Spinal cord (tissue), 10 donors: ENCODE measurements at places on chromosomes 16 and 17. TPM values are rescaled to one million over a fixed set of nuclear protein-coding genes. Genes with fewer than 3 reads are reported as not detected.

The HSD11B2 gene
- polyA plus RNA-seq: 9.3 TPM

The KRT9 gene
- polyA plus RNA-seq: not detected

The TPSG1 gene
- 0.89 TPM for polyA plus RNA-seq

The CEP295NL gene
- 3.2 TPM for polyA plus RNA-seq

The CLDN6 gene
- 0.43 TPM for polyA plus RNA-seq

The SLC16A6 gene
- 2.3 TPM for polyA plus RNA-seq

The KRTAP1-5 gene
- not detected for polyA plus RNA-seq

The FTO gene
- polyA plus RNA-seq: 142 TPM

GRCh38 chr17:75848523-75849278, 4.5 kb upstream of the UNC13D start:
- no peak for DNase-seq

DNA sequence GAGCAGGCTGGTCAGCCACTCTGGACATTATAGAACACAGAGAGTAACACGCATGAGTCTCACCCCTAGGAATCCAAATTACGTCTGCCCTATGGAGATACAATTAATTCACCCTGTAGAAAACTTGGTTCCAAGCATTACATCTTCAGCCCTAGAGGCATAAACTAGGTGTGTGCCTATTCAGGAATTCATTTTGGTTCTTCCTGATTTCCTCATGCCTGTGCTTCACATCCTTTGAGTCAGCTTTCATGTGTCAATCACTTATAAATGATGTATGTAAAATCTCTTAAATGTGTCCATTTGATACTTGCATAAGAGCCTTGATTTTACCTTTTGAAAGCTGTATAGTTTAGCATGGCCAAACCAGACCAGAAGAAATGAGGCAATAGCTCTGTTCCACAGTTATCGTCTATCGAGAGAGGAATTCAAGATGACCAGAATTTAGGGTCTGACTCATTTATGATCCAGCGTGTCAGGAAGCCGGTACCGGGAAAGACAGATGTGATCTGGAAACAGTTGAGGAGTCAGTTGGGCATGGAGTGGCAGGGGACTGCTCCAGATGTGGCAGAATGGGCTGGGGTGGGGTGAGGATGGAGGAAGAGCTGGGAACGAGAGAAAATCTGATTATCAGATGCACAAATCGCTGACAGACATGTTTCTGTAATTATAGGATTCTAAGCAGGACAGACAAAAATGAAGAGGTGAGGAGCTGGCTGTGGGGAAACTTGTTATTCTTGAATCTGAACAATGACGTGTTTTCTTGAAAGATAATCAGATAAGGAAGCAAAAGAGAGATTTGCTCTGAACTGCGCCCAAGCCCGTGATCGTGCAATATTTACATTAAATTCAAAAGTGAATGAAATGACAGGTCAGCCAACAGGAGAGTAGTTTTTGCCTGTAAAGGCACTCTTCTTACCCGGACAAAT, 76.7 kb downstream of the C16orf95 start:
- DNase-seq: no peak

DNA sequence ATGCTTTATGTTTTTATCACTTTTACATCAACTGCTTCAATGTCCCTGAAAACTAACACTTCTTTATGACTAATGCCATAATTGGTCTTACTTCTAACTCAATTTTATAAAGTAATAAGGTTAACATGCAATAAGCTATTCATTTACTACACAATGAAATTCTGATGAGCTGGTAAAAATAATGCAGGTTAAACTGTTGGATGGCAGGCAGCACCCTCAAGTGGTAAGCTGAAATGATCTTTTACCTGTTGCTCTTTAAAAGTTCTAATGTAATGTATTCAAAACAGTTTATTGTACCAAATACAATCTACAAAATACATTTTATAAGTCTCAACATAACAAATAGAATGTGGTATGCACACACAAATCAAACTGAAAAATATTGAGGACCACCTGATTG, 1280.3 kb downstream of the CDH8 start:
- DNase-seq: peak; percentile 12

DNA sequence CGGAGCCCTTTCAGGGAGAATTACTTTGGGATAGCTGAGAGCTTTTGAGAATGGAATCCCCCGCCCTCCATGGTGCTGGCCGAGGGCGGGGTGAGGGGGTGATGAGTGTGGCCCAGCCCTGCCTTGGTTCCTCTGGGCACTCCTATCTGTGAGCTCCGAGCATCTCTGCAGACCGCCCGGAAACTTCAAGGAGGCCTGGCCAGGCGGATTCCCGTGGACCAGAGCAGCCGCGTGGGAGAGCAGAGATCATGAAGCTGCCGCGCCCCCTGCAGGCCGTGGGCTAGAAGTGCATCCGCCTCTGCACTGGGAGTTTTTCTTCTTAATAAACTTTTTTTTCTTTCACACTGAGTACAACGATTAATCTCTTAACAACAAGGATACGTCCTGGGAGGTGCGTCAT, 392.9 kb upstream of the EEF2KMT start:
- peak; percentile 93 for DNase-seq

DNA sequence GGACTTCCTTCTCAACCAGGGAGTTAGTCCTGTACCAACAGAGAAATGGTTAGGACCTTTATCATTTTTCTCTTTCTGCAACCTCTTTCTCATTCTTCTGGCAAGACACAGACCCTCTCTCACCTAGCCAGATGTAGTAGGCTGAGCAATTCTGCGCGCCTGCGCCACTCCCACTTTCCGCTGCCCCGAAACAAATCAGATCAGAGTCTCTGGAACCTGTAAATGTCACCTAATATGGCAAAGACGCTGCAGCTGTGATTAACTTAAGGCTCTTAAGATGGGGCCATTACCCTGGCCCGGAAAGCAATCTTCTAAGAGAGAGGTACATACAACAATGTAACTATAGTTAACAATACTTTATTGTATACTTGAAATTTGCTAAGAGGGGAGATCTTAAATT, 94.3 kb upstream of the ASIC2 start:
- DNase-seq: no peak

- DNase-seq: no peak
These were observed 29.0 kb downstream of the XPO6 start for GRCh38 chr16:28182801-28183200.
